AG09319 (cell line): ENCODE measurements at places on chromosomes 1 and 21.

DNA sequence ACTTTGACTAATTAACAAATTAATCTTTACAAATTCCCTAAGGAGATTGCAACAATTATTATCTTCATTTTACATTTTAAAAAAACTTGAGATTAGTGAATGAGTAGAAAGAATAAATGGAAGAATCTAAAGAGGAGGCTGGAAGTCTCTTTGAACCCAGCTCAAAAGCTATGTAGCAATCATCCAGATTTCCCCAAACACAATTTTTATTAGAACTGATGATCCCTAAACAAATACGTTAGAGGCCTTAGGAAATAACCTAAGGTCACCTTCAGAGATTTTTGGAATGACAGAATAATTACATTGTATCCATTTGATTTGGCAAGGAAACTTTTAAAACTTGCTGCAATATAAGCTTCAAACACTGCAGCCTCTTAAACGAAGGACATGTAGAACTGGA lies 242.4 kb upstream of the LYPLAL1 start:
- no peak for DNase-seq

DNA sequence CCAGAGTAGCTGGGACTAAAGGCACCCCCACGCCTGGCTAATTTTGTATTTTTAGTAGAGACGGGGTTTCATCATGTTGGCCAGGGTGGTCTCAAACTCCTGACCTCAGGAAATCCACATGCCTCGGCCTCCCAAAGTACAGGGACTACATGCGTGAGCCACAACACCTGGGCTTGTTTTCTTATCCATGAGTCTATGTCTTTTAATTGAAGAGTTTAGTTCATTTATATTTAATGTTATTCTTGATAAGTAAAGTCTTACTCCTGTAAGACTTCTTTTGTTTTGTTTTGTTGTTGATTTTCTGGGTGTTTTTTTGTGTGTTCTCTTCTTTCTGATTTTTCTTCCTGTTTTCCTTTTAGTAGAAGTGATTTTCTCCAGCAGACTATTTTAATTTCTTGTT lies 621.0 kb downstream of the LTN1 start:
- no peak for DNase-seq

DNA sequence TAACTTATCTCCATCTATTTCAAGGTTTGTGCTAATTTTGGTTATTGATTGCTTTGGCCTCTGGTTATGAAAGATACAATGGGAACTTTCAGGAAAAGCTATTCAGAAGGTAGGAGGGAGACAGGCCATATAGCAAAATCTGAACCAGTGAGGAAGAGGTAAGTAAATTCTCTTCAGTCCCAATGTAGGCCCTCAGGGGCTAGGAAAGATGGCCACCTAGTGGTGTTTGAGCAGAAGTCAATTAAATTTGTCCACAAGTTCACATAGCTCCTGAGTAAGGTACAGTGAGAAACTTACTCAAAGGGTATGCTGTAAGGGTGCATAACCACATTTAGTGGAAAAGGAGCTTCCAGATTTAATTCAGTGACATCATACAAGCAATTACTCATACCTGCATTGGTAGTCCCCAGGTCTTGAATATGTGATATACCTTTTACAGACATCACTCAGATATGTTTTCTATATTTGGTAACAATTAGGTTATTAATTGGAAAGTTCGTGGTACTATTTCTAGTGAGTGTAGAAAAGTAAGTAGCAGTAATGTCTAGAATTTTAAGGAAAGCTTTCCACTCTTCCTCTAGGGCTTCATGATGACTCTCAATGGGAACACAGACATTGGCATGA lies 21.4 kb upstream of the FMO1 start:
- peak; percentile 57 for DNase-seq

- DNase-seq: no peak
Measured at GRCh38 chr1:222767152-222767571, 30.2 kb downstream of the FAM177B start.

- no peak for DNase-seq
Measured at GRCh38 chr21:34313116-34313515, 50.7 kb upstream of the KCNE2 start.

- DNase-seq: no peak
Measured at GRCh38 chr1:85404408-85404807, 60.6 kb downstream of the DDAH1 start.
